Posterior cingulate gyrus (tissue), 11 donors: ENCODE measurements at places on chromosomes 16 and 17.

- peak; percentile 48 for DNase-seq
These were observed 231.9 kb downstream of the SEC14L1 start for GRCh38 chr17:77372444-77373298.

DNA sequence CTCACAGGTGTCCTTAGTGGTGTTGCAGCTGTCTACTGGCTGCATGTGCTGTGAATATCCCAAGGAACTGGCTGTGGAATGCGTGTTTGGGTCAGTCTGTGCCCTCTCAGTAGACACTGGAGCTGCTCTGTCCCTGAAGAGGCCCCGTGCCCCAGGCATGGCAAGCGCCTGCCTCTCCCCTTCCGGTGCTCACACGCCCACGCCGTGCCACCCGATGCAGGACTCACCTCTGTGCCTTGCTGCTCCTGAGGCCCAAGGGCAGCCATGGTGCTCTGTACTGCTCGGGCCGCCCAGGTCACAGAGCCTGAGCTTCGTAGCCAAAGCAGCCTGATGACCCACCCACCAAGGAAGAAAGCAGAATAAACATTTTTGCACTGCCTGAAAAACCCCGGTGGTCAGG, 10.0 kb downstream of the RGS11 start:
- DNase-seq: no peak

- DNase-seq: no peak
These were observed 18.9 kb downstream of the C17orf75 start for GRCh38 chr17:32323046-32323445.

DNA sequence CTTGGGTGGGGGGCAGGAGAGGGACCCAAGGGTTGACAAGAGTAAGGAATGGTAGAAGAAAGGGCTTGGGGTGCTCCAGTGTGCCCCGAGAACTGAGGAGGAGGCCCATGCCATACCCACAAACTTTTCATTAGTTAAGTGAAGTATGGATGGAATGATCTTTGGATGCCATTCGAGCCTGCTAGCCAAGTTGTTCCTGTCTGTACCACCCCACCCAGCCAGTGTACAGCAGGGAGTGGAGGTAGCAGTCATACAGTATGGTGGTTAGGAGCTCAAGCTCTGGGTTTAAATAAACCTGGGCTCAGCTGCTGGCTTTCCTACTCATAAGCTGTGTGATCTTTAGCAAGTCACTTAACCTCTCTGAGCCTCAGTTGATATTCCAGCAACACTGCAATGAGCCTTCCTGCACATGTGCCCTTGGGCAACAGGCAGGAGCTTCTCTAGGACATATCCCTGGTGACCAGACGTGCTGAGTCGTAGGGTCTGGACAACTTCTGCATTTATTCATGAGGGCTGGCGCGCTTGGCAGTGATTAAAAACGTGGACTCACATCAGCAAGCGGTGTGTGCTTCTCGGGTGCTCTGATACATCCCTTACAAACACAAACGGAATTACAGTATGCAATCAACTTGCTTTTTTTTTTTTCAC, 22.9 kb downstream of the ITPRIPL2 start:
- DNase-seq: no peak

DNA sequence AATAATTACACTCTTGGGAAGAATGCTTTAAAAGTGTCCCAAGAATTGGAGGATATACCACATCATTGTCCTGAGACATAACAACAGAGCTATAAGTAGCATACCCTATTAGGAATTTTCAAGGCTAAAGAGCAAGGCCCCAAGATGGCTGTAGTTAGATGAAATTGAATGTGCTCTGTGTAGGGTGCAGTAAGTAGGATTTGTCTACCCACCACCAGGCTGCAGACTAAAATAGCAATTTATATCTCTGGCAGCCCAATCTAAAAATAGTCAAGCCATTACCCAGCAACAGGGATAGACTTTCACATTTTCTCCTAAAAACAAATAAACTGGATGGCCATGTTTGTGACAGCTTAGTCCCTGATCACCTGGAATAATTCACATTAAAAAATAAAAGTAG, 5.6 kb downstream of the MMD start:
- no peak for DNase-seq

- DNase-seq: no peak
These were observed 15.5 kb downstream of the LLGL2 start for GRCh38 chr17:75540923-75541503.

DNA sequence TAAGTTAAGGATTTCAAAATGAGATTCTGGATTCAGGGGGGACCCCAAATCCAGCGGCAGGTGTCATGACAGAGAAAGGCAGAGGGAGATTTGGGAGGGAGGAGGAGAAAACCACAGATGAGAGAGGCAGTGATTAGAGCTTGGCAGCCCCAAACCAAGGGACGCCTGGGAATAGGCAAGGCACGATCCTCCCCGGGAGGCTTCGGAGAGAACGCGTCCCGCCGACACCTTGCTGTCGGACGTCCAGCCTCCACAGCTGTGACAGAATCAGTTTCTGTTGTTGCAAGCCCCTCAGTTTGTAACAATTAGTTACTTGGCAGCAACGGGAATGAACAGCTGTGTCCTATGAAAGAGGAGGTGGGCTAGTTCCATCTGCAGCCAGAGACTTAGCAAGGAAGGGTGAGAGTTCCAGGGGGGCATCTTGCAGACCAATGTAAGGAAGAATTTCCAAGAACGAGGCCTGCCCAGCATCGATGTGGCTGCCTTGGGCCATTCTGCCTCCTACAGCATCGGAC, 110.7 kb upstream of the SDK2 start:
- DNase-seq: peak; percentile 80

- no peak for DNase-seq
These were observed 58.7 kb downstream of the PLXDC1 start for GRCh38 chr17:39092692-39093230.

GRCh38 chr17:30922235-30923030, 688 bp downstream of the ADAP2 start:
- DNase-seq: no peak

GRCh38 chr16:27387724-27388123, 14.2 kb upstream of the IL21R start:
- DNase-seq: no peak

- no peak for DNase-seq
These were observed 29.2 kb downstream of the SMG6 start for GRCh38 chr17:2274414-2274813.

DNA sequence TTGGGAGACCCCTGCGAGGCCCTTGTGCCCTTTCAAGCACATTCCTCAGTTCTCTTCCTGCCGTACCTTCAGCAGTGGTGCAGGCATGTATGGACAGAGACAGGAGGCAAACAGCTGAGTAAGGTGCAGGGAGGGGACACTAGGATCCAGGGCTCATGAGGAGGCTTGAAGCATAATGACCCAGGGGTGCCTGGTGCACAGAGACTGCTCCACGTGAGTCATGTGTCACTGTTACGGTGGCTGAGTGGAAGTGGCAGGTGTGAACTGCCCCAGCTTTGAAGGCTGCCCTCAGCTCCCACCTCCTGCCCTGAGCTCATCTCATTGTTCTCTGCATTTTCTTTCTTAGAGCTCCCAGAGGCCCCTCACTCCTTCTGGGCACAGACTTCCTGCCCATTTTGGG, 124.8 kb downstream of the NTN1 start:
- no peak for DNase-seq

GRCh38 chr16:60061396-60061795, 1327.3 kb upstream of the GOT2 start:
- DNase-seq: no peak

- no peak for DNase-seq
These were observed 39.7 kb upstream of the IRX3 start for GRCh38 chr16:54326266-54326662.

DNA sequence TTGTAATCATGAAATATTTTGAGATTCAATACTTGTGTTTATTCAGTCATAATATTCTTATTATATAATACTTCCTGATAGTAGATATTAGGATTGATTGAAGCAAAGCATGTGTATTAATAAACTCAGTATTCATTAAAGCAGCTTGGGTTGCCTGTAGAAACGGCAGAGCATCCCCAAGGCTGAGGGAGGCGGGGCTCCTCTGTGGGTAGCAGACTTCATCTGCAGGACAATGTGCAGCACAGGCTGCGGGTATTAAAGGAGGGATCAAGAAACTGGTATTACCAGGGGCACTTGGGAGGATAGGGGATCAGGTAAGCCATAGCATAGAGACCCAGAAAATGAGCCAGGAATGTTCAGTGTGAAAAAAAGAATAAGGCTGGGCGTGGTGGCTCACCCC, 213.6 kb downstream of the PRKCA start:
- no peak for DNase-seq

DNA sequence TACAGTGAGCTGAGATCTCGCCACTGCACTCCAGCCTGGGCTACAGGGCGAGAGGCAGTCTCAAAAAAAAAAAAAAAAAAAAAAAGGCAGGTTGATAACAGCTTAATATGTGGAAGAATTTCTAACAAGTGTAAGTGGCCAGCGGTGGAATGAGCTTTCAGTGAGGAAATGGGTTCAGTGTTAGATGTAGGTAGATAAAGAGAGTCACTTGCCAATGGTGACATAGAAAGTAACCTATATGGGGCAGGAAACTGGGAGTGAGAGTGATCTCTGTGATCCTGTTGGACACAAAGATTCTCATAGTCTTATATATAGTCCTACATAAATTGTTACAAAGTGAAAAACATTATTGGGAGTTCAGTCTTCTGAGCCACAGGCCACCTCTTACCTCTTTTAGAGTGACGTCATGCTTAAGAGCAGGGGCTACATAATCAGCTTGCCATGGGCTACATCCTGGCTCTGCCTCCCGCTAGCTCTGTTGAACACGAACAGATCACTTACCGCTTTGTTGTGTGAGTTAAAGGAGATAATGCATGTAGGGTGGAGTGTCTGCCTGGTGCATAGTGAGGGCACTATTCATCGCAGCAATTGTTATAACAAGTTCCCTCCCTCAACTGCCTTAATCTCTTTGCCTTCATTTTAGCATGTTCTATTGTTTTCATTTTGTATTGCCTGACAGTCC, 110.2 kb upstream of the ELAC2 start:
- DNase-seq: no peak

GRCh38 chr16:10647721-10648296, 46.9 kb downstream of the TEKT5 start:
- DNase-seq: no peak

DNA sequence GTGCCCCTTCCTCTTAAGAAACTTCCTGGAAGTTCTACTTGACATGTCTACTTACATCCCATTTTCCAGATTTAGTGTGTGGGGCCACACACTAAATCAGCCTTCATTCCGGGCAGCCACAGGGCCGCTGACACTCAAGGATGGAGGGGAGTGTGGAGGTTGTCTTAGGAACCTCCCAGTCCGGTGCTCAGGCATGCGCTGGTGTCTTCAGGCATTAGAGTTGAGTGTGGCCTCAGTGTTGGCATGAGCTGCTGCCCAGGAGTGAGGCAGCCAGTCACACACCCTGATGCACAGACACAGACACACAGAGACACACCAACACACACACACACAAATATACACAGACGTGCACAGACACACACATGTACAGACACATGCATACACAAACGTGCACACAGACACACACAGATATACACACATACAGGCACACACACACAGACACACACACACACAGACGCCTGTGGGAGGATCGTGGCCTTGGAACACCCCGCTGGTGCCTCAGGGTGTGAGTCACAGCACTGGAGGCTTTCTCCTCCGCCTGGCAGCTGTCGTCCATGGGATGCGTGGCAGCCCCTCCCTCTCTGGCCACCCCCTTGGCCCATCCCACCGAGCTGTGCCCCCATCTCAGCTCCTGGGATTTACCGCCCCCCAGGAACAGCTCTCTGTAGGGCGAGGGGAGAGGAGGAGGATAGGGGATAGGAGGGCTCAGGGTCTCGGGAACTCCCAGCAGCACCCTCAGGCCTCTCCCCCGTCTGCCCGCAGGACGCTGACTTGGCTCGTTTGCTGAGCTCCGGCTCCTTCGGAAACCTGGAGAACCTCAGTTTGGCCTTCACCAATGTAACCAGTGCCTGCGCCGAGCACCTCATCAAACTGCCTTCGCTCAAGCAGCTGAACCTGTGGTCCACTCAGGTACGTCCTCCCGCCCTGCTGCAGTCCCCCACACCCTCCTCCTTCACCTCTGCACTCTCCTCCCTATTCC, 75.6 kb upstream of the PLCG2 start:
- DNase-seq: no peak

DNA sequence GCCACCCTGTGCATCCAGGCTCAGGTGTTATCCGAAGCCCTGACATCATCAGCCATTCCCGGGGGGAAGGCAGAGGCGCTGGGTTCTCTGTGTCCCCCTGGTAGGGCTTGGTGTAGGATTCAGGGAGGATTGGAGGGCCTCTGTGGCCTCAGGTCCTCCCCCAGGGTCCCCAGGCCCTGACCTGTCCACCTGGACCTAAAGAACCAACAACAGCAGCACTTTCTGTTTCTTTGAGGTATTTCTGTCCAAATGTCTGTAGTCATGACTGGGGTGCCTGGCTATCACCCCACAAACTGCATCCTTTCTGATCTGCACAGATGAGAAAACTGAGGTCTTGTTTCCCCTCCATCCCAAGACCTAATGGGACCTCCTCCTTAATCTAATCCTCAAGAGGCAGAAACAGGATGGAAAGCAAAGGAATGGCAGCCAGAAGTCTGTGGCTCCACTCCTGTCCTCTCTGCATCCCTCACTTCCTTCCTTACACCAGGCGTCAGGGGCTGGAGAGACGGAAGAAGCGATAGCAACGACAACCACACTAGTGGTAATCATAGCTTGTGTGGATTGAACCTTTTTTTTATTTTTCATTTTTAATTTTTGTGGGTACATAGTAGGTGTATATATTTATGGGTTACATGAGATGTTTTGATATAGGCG, 11.8 kb downstream of the NLRC5 start:
- DNase-seq: no peak

GRCh38 chr17:74738051-74738996, 1.3 kb downstream of the RAB37 start:
- DNase-seq: no peak

- no peak for DNase-seq
These were observed 184.0 kb downstream of the CYLD start for GRCh38 chr16:50925758-50926357.

GRCh38 chr16:53974484-53975080, 270.6 kb downstream of the FTO start:
- no peak for DNase-seq

DNA sequence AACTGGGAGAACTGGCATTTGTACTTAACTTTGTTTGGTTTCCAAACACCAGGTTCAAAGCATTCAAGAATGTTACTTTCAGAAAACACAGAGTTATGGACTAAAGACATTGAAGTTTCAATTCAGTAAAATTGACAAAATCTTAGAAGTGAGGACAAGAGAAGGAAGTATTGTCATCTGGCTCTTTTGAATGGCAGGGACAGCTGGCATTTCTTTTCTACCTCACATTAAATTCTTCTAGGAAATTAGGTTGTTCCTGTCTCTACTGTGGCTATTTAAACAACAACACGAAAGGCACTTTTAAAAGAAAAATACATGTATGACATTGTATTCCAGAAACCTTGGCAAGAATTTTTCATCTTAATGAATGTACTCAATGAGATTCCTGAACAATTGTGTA, 600.0 kb upstream of the CA10 start:
- no peak for DNase-seq

DNA sequence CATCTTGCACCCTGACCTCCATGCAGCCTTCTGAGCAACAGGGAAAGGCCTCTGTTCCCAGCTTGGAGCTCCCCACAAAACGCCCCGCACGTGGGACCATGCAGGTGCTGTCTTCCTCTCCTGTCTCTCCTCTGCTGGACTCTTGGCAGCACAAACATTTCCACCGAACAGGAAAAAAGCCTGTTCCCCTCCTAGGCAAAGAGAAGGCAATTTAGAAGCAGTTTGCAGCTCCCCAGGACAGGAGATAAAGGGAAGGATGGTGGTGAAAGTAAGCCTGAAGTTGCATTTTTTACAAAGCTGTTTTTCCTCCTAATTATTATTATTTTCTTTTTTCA, 7.7 kb upstream of the CIBAR2 start:
- no peak for DNase-seq

GRCh38 chr17:9018726-9019125, 2.6 kb upstream of the NTN1 start:
- DNase-seq: no peak

- DNase-seq: no peak
These were observed 41.6 kb downstream of the HSBP1 start for GRCh38 chr16:83849421-83849820.
